ENCODE measurements at places on chromosomes 12 and 14.

DNA sequence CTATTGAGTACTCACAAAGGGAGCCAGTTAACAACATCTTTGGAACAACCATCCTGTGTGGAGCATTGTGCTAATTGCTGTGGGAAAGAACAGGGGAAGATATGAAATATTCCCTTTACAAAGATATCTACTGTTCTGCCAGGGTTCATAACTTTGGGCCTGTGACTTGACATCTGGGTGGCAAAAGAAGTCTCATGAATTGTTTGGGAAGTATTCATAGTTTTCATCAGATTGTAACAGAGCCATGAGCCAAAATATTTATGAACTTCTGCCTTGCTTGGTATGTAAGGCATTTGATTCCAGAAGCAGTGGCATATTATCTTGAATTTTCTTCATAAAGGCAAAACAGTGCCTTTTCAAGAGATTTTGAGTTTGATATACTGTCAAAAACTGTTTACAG lies 816.2 kb downstream of the DIO2 start:
- no peak for DNase-seq

DNA sequence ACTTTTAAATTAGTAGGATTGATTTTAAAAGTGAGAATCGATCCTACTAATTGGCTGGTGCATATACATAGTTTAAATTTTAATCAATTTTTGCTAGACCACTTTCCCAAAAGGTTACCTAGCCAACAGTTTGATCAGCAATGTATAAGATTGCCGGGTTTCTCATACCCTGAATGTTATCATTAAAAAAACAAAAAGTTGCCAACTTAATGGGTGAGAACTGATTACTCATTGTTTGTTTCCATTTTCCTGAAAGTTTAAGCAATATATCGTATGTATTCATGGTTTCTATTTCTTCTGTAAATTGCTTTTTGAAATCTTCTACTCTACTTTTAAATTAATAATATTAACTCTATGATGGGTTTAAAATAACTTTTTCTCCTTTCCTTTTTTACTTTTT lies 4.4 kb upstream of the MYBPC1 start:
- DNase-seq: no peak

- no peak for DNase-seq
These were observed 35.8 kb downstream of the NIN start for GRCh38 chr14:50795142-50795541.

DNA sequence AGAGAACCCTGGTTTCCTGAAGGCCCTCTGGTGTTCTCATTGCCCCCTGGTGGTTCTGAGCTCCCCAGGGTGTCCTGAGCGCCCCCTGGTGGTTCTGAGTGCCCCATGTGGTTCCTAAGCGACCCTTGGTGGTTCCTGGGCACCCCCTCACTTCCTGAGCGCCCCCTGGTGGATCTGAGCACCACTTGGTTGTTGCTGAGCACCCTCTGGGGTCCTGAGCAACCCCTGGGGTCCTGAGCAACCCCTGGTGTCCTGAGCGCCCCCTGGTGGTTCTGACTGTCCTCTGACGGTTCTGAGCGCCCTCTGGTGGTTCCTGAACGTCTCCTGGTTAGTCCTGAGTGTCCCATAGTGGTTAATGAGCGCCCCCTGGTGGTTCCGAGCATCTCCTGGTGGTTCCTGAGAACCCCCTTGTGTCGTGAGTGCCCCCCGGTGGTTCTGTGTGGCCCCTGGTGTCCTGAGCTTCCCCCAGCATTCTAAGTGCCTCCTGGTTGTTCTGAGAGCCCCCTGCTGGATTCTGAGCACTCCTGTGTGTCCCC lies 568.3 kb downstream of the TMEM121 start:
- no peak for DNase-seq

GRCh38 chr14:70907996-70908934 lies 1.0 kb downstream of the PCNX1 start:
- peak; percentile 62 for DNase-seq

- no peak for DNase-seq
These were observed 24.3 kb upstream of the CHGA start for GRCh38 chr14:92898566-92899131.

DNA sequence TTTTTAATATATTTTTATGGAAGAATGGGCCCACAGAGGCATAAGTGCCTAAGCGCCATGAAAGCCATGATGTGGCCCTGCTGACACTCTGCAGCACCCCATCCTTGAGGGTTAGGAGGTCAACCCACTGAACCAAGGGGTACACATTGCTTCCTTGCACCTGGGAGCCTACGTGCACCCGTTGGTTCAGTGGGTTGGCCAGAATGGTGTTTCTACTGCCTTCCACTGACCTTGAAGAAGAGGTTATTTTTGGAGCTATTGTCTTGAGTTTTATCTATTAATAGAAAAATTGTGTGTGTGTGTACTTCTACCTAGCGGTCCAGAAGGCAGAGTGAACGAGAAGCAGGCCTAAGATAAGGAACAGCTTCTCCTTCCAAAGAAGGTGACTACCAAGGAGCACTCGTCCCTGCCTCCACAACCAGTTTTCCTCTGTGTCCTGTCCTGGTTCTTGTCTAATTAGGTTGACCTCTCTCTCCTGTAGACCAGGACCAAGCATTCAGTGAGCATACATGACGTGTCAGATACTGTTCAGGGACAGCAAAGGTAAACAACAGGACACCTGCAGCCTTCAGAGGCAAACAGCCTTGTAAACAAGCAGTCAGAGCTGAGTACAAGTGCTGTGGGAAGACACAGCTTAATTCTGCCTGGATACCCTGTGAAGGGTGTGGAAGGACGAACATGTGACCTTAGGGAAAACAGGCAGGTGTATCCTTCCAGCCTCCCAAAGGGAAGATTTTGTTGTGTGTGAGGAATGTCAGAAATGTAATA lies 30.4 kb upstream of the PLEK2 start:
- DNase-seq: no peak

GRCh38 chr14:46951103-46951502 lies 299.5 kb upstream of the RPL10L start:
- DNase-seq: no peak

DNA sequence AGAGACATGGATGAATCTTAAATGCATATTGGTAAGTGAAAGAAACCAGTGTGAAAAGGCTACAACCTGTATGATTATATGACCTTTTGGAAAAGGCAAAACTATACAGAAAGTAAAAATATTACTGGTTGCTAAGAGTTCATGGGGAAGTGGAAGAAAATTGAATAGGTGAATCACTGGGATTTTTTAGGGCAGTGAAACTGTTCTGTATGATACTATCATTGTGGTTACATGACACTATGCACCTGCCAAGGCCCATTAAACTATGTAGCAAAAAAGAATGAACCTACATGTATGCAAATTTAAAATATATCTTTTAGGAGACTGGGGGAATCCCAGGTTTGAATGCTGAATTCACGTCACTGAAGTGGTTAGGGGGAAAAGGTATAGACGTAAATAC lies 12.6 kb upstream of the OR8S1 start:
- no peak for DNase-seq

DNA sequence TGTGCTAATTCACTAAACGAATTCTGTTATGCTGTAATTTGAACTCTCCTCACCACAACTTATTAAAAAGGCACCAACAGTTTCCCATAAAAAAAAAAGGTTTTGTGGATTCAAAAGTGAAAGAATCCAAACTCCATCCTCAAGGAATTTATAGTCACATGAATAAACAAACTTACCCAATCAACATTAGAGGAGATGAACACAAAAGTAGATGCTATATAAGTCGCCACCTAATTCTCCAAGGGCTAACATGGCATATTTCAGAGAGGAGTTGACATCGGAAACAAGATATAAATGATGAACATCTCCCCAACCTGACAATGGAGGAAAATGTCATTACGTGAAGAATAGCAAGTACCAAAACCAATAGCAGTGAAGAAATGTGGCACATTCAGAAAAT lies 265.5 kb upstream of the PRKD1 start:
- DNase-seq: no peak

- no peak for DNase-seq
These were observed 14.2 kb downstream of the ZNF641 start for GRCh38 chr12:48336564-48336963.

DNA sequence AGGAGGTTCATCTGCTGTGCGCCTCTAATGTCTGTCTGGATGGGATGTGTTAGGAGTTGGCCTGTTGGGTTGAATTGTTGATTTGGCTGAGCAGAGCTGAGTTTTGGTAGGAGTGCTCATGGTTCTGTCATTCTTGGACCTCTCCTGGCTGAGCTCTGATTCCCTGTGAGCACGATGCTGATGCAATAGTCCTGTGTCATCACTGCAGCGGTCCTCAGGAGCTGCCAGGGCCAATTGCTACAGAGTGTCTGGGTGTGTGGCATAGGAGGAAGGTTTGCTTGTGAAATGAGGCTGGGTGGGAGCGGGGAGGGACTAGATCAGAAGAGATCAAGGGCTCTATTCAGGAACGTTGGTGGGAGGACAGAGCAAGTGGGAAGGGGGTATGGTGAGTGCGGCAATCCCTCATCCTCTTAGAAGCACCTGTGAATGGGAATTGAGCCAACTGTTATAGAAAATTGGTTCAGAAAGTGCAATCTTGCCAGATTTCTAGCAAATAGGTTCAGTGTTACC lies 21.2 kb downstream of the PEX5 start:
- DNase-seq: no peak

DNA sequence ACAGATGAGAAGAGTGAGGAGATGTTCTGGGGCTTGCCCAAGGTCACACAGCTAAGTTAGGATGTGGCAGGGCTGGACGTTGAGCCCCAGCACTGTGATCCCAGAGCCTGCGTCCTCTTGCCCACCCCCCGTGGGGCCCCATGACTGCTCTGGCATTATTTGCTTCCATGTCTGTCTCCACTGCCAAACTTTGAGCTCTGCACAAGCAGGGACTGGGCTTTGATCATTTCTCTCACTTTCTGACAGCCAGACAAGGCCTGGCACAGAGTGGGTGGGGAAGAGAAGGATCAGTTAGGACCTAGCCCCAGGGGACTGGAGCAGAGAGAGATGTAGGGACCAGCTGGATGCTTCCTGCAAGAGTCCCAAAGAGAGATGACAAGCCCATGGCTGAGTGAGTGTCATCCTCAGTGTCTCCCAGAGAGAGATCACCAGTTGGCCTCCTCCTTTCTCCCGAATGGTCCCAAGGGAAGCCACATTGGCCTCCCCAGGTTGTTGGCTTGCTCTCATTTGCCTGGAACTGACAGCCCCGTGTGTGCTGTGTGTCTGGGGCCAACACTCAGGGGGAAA lies 126.7 kb upstream of the PWP1 start:
- DNase-seq: no peak

- DNase-seq: no peak
These were observed 41.3 kb upstream of the SLCO1C1 start for GRCh38 chr12:20653871-20654270.

GRCh38 chr14:50791201-50791600 lies 39.8 kb downstream of the NIN start:
- no peak for DNase-seq

DNA sequence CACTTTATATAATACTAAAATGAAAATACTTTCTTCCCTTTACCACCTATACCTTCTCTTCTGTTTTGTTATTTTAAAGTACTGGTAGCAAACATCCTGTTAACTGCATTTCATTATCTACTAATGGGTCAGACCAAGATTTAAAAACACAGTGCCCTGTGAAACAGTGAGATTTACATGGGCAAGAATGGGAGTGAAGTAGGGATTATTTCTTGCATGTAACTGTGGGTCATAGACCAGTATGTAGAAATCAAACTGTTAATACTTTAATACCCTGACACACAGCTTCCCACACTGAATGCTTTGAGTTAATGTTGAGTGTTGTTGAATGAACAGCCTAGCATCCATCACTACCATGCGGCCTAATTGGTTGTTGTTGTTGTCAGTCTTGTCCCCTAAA lies 61.6 kb downstream of the PLEKHA5 start:
- DNase-seq: no peak

GRCh38 chr12:2963154-2963759 lies 4.1 kb downstream of the TEAD4 start:
- DNase-seq: no peak

GRCh38 chr14:97625477-97625876 lies 828.3 kb downstream of the VRK1 start:
- no peak for DNase-seq

- DNase-seq: no peak
These were observed 244.1 kb downstream of the AEBP2 start for GRCh38 chr12:19683178-19683927.

- DNase-seq: no peak
These were observed 504.9 kb downstream of the VRK1 start for GRCh38 chr14:97301931-97302559.

- no peak for DNase-seq
These were observed 132.2 kb upstream of the TMTC2 start for GRCh38 chr12:82554529-82554928.

DNA sequence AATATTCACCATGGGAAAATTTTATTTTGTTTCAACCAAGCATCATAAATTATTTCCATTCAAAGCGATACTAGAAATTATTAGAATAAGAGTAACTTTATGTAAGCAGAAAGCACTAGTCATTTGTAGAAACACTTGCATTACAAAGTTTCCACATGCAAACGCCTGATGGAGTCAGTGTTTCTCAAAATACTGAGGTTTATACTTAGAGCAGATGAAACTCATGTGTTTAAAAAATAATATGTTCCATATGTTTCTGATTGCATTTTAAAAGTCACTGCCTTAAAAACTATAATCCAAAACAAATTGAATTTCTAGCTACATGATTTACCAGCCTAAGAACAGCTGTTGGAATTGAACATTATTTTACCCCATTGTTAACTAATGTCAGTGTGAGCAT lies 1246.4 kb downstream of the SLC16A7 start:
- no peak for DNase-seq

GRCh38 chr14:76322594-76323220 lies 53.2 kb upstream of the ESRRB start:
- DNase-seq: no peak

DNA sequence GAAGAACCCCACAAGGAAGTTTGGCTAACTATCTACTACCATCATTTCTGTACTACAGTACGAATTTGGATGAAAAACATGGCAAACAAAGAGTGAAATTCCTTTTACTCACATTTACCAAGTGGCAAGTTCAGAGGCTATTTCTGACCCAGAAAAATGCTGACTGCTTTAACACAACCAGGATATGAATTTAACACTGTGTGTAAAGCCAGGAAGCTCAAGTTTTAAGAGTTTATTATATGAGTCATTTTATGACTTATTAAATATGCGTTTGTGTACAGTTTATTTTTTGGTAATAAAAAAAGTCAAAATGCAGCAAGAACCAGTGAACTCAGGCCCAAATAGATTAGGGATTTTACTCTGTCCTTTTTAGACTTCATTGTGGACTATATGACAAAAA lies 58.4 kb upstream of the STAC3 start:
- no peak for DNase-seq

DNA sequence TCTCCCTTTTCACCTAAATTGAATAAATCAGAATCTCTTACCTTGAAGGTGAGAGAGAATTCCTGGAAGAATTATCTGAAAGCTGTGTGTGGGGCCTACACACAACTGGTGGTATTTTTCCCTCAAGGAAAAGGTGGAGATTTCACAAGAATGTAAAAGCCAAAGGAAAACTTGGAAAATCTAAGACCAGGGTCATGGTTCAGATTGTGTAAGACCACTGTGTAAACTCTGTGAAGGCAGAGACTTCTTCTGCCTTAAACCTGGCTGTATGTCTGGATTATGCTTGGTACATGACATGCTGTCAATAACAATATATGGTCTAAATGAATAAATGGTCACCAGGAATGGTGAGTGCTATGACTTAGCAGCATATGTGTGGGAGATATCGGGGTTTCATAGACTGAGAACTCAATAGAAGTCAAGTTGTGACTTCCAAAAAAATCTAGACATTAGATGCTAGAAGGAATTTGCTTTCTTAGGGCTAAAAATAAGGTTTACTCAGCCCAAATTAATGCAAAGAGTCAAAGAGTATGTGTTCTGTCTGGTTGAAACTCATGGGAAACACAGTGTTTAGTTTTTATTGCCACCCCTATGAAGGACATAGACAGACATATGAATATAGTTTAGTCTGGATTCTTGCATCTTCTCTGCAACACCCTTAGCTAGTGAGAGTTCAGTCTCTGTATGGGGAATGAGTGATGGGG lies 163.7 kb downstream of the SNAPC1 start:
- DNase-seq: no peak

Data from dorsolateral prefrontal cortex (tissue), 122 donors.